Fibroblast of the aortic adventitia (primary cell): ENCODE measurements at places on chromosomes 12 and 14.

- no peak for DNase-seq
Observed at GRCh38 chr12:64937452-64937851, 113.0 kb downstream of the TBC1D30 start.

DNA sequence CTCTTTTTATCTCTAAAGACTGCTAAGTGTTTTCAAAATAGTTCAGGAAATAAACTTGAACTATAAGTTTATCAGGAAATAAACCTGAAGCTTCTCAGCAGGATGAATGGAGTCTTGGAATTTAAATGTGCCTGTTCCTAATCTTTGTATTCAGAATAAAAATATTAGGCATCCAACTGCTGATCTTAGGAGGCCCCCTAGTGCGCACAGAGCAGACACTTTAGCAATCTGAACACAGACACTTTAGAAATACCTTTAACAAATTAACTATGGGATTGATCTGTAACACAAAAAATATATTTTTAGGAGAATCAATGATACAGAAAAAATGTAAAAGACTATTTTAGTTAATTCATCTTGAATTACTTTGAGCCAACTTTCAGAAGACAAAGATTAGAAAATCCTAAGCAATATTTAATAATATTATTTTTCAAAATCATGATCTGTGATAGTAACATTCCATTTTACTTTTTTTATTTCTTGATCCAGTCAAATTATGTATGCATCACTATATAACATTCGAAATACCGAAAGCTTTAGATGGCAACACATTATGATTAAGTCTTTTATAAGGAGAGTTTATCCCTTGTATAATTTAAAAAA is 80.9 kb downstream of the SLC41A2 start:
- peak; percentile 75 for DNase-seq

- DNase-seq: no peak
Observed at GRCh38 chr14:71384007-71384845, 477.0 kb downstream of the PCNX1 start.

DNA sequence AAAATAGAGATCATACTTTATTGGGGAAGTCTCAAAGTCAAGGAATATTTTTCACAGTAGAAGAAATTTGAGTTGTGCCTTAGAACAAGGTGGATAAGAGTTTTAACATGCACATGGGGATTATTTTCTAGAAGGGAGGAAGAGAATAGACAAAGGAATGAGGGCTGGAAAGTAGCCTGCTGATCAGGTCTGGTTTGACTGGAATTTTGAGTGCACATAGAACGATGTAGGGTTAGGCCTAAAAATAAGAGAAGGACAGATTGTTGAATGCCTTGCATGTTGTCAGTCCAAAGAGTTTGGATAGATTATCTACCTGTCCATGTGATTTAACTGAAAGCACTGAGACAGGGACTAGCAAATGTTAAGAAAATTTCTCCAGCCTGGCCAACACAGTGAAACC is 87.2 kb downstream of the SRGAP1 start:
- DNase-seq: no peak

- peak; percentile 77 for DNase-seq
Observed at GRCh38 chr12:57899010-57899662, 42.2 kb upstream of the ATP23 start.

GRCh38 chr14:61296719-61297502 is 15.8 kb upstream of the TMEM30B start:
- DNase-seq: peak; percentile 67

DNA sequence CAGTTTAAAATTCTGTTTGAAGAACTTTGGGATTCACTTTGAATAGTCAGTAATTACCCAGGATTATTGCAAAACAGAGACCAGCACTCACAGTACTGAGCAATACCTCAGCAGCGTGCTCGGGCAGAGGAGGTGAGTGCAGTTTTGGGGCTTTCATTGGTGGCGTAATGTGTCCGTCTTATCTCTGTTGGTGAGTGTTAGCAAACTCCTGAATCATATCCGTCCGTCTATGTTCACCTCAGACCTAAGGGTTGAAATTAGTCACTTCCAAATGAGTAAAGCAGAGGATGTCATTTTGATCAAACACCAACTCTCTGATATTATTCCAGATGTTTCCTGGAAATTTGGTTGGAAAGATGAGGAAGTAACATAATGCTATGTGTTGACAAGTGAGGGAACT is 82.8 kb downstream of the BORCS5 start:
- DNase-seq: peak; percentile 92

- no peak for DNase-seq
Observed at GRCh38 chr14:104169005-104169698, 30.8 kb downstream of the KIF26A start.

GRCh38 chr14:102866982-102867761 is 55.3 kb upstream of the AMN start:
- DNase-seq: no peak

GRCh38 chr12:103524238-103524875 is 28.6 kb upstream of the C12orf42 start:
- no peak for DNase-seq

GRCh38 chr12:5456906-5457305 is 25.0 kb downstream of the NTF3 start:
- DNase-seq: peak; percentile 32

DNA sequence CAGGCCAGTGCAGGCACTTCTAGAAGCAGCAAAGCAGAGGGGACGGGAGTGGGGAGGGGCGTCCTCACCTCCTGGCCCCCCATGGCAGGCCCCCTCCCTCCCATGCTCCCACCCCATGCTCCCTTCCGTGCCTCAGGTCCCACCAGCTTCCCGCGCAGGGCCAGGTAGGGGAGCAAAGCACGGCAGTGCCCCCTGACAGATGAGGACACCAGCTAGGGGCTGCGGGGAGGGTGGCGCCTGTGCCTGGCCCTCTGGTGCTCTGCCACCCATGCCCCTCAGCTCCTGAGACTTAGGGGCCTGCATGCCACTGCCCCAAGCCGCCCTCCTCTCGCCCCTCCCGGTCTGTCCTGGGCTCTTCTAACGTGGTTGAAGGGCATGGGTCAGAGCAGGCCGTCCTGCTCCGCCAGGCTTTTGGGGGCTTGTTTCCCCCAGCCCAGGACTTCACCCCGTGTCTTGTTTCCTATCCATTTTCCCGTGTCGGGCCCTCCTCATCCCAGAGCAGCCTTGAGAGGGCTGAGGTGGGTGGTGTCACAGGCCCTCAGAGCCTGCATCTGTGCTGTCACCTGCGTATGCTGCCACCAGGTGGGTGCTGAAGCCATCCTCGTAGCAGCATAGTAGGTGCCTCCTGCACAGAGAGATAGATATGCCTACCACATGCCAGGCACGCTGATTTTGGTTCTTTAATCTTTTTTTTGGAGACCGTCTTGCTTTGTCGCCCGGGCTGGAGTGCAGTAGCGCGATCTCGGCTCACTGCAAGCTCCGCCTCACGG is 10.2 kb downstream of the TRMT61A start:
- DNase-seq: no peak

DNA sequence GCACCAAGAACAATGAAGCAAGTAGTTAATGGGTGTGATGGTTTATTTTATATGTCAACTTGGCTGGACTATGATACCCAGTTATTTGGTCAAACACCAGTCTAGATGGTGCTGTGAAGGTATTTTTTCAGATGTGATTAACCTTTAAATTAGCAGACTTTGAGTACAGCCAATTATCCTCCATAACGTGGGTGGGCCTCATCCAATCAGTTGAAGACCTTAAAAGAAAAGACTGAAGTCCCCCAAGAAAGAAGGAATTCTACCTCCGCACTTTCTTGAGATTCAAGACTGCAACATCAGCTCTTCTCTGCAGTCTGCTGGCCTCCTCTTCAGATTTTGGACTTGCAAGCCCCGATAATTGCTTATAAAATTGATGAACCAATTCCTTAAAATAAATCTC is 47.5 kb downstream of the CD163L1 start:
- DNase-seq: no peak

DNA sequence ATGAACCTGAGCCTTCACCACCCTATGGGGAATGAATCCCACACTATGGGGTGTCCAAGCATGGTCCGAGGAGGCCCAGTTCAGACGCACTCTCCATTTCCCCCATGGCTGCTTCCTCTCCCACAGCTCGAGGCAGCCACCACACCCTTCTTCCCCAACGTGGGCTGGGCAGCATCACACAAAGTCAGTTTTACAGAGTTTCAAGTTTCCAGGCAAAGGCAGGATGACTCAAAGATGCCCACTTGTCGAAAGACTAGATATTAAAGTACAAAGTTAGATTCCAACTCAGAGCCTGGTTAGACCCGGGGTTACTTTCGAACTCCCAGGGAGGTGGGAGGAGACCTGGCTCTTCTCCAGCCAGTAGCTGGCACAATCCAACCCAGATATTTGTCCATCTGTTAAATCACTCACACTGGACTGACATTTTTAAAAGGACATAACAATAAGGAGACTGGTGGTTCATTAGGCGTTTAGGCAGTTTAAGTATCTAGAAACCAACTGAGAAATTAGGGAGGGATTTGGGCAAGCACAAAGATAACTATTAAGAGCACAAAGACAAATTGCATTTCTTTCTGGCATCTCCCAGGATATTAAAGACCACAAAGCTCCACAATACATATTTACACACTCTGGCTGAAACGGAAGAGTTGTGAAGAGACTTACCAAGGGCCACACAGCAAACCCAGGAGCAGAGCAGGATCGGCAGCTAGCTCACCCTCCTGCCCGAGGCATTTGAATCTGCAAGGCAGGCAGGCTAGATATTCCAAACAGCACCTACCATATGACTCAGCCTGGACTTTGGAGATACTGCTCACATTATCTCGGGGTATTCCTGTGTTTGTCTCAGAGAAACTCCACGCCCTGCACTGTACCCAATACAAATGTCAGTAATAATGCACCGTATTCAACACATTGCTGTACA is 34.8 kb downstream of the TMCC3 start:
- peak; percentile 44 for DNase-seq

DNA sequence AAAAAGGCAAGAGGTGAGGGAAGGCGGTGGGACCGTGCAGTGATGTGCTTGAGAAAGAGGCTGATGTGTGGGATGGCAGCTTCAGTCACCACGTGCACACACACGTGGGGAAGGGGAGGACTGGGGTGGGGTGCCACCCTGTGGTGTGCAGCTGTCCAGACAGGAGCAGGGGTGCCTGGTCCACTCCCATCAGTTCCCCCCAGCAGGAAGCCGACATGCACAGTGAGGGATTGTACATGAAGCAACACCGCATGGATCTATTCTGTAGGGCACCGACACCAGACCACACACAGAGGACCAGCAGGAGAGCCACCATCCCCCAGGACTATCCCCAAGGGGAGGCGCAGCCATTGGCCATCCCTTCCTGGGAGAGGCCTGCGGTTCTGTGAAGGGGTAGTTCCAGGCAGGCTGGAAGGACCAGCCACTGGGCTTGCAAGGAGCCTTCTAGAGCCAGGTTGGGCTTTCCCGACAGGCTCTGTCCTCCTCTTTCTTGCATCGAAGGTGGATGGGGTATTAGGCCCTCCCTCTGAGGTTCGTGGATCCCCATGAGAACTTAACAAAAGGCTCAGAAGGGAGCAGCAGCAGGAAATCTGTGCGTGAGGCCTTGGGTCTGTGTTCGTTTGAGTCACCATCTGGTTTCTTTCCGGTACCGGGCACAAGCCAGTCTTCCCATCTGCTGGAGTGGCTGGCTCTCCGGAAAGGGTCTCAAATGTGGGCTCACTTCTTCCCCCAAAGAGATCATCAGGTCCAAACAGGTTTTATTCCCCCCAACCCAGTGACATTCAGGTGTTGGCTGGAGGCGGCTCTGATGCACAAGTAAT is 59.8 kb downstream of the PLEKHG3 start:
- peak; percentile 56 for DNase-seq

DNA sequence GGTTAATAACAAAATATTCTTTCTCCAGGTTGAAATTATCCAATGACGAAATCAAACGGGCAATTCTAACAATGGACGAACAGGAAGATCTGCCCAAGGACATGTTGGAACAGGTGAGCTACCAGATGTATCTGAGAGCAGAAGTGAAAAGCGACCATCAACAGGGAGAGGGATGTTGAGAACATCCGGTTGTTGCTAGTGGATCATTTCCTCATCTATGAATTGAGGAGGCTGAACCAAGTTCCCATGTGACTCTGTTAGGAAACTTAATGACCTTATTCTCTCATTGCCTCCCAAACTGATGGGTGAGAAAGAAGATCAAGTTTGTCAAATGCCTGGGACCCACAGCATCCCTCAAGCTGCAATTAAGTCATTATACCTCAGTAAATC is 117.7 kb downstream of the GPR135 start:
- DNase-seq: no peak

DNA sequence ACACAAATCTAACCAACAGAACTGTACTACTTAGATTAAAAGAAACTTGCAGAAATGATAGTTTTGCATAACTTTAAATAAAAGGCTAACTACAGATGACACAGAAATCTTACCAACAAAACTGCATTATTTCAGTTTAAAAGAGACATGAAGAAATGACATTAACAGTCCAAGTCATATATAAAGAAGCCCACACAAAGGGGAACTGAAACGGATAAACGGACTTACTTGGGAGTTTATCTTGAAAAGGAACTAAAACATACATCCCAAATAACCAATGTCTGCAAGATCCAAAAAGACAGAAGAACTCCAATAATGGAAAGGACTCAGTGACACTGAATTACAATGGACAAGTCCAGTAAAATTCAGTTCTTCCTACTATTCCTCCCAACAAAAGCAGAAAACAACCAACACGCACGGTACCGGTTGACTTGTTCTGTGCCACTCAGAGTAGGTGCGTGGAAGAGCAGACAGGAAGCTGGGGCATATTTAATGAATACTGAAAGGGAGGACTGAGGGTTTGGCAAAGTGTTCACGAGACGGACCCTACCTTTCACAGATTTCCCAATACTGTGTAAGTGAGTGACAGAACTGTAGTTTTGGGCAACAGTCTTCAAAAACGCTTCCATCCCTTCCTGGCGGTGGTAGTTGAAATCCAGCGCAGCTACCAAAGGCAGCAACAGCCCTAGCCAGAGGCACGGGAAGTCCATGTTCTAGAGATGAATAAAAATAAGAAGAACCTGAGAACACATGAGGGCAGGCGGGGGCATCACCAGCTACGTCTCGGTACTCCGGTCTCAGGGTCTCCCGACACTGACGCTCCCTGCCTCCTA is 627 bp downstream of the CPM start:
- peak; percentile 32 for DNase-seq

- DNase-seq: no peak
Observed at GRCh38 chr12:114884575-114884974, 200.6 kb upstream of the TBX3 start.

GRCh38 chr14:68514608-68515194 is 278.2 kb downstream of the ZFP36L1 start:
- DNase-seq: no peak

GRCh38 chr12:12812174-12812573 is 972 bp upstream of the DDX47 start:
- DNase-seq: no peak
